ENCODE measurements at places on chromosomes 3 and 15.
A peak's percentile ranks its signal among the peaks of the same experiment; 100 is the strongest.

GRCh38 chr3:125375950-125376679 is 990 bp upstream of the ZNF148 start:
- no peak for DNase-seq

DNA sequence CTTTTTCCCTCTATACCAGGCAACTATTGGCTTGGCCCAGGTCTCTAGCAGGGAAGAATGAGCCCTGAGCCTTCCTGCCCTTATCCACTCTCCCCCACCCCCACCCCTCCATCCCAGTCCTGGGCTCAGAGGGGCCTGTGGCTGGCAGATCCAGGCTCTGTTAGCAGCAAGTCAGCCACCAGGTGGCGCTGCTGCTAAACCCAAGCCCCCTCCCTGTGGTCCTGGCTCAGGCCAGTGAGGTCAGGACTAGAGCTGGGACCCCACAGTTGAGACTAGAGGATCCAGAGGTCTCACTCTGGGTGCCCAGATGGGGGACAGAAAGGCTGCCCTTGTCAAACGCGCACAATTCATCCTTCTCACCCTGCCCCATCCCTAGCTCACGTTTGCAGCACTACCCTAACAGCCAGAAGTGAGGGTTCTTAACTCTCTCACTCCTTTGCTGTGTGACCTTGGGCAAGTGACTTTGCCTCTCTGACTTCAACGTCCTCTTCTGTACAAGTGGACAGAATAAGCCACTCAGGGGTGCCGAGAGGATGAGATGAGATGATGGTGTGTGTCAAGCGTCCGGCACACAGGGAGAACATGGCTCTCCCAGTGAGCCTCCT is 46.8 kb upstream of the SLC6A1 start:
- DNase-seq: peak; percentile 31

DNA sequence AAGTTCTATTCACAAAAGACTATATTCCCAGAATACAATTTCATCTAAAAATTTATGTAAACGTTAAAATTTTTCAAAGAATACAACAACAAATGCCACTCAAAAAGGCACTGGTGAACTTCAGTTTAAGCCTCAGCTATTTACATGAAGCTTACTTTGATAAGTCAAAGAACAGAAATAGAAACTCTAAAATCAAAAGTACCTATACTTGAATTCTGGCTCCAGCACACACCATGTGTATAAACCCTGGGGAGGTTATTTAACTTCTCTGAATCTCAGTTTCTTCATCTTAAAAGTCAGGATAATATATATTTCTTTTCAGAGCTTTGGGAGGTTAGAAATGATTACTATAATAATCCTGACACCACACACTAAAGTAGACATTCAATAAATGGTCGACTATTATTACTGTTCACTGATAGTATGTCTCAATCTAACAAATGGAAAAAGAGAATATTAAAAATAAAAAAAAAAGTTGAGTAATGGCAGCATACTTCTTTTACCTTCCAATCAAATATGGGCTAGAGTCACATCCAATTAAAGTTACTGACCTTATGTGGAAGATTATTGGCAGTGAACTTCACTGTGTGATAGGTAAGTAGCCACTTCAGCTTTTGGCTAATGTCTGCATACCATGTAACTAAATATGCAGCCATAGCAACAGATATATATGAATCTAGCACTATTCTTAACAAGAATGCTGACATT is 248.4 kb downstream of the ISL2 start:
- no peak for DNase-seq

DNA sequence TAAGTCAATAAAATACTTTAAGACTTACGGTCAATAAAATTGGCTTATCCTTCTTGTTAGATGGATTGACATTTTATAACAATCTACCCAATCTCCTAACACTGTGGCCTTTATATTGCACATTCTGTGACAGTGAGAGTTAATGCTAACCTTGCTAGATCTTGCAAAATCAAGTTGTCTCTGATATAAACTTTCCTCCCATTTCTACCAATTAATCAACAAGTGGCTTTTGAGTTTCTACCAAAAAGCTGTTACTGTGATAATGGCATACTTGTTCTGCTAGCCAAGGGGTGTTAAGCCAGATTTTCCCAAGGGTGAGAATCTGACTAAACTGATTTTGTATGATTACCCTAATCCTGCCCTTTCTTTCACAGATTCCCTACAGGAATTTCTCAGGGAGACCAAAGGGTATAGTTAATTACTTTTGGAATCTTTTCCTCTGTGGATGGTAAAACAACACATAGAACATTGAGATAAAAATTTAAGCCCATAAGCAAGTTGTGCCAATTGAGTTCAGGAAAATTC is 174.1 kb upstream of the SUCLG2 start:
- DNase-seq: no peak

DNA sequence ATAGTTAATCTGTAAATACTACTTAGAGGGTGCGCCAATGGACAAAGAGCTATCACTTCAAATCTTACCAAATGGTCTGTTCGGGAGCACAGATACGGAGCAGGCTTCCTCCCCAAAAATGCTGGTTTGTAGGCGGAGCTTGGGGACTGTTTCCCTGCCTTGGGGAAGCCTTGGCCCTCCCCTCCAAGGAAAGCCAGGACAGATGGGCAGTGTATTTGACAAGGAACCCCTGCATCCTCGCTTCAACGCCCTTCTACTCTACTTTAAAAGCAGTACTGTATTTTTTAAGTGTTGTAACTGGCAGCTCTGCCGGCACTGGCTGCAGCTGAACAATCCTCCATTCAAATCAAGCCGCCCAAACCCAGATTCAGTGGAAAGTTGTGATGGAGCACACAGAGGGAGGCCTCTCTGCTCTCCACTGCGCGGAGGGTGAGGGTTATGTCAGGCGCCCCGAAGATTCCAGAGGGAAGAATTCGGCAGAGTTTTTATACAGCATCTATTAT is 83.1 kb upstream of the FNDC3B start:
- DNase-seq: no peak

- no peak for DNase-seq
Measured at GRCh38 chr15:23384371-23384770, 29.8 kb downstream of the GOLGA8S start.

DNA sequence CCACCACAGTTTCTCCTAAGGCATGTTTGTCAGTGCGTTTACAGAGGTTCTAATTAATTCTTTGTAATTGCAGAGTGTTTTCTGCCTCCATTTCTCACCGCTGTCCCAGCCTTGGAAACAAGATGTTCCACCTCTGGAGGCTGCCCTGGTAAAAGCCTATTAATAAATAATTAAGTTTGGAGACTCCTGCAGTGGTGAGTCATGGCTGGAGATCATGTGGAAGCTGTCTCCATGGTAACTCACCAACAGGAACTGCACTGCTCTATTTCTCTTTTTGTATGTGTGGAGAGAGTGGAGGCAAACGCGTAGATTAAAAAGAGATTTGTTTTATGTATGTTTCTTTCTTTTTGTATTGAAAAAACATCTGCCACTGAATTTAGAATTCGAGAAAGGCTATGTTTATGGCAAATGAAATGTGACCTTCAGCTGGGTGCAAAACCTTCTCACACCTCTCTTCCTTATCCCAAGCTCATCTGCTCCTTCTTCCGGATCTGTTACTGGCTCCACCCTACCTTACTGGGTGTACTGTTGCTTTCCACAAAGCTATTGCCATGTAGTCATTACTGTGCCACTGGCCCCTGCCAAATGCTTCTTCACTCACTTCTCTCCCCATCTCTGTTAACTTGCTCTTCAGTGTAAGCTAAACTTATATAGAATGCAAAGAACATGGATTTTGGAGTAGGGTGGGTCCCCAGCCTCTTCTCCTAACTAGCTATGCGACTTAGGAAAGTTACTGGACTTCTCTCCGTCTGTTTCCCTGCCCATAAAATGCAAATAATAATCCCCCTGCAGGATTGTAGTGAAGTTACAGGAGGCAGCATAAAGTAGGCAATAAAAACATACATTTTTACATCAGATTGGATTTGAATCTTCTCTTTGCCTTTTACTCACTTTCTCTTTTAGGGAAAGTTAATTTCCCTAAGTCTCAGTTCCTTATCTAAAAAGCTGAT is 778.5 kb downstream of the NTRK3 start:
- DNase-seq: no peak

- no peak for DNase-seq
Measured at GRCh38 chr3:159788291-159788690, 200.3 kb upstream of the IL12A start.

DNA sequence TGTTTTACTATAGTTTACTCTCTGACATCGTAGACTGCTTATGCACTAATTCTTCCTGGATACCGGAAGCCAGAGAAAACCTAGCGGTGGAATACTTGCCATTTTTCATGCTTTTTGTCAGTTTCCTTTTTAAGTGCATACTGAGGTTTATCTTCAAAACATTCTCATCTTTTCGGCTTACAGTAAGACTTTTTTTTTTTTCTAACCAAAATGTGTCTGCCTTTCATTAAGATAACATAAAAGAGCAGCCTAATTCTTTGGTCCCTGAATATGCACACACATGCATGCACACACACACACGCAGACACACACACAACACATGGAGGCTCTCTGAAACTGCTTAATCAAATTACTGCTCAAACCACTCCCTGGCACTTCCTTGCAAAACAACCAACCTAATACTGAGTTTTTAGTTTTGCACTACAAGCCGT is 1.3 kb downstream of the ZNF445 start:
- peak; percentile 53 for DNase-seq

GRCh38 chr3:43405888-43406642 is 119.7 kb downstream of the SNRK start:
- no peak for DNase-seq

DNA sequence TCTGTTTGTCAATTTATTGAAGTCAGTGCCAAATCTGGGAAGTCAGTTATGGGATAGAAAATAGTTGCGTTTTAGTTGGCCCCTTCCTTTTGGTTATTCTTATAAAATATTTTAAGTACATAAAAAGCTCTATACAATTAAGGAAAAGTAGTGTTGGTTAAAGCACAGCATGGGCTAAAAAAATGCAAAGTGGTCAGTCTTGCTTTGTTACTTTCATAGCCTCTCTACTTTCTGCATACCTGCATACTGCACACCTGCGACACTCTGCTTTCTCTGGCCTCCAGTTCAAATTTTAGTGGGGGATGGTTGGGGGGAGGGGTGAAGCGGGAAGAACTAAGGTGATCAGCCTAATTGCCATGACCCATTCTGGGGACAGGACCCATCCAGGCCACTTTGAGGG is 21.8 kb upstream of the SHC4 start:
- no peak for DNase-seq

DNA sequence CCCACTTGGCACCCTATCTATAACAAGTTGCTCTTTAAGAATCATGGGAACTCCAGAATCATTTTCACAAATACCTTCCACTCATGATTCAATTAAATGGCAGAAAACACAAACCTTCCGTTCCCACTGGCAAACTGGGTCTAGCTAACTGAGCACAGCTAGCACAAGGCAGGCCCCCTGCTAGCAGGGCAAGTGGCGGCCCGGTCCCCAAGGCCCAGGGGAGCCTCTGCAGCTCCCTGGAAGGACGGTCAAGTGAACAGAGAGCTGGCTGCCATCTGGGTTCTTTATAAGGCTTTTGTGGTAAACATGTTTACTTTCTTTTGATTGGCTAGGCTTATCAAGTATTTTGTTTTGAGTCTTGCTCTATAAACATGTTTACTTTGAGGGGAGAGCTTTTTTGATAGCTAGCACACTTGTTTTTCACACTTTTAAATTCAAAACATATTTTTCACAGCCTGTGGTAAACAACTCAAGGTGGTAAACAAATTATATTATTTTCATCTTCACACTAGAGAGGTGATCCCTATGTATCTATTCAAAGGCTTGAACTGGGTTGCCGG is 81.4 kb downstream of the FOXP1 start:
- DNase-seq: no peak

DNA sequence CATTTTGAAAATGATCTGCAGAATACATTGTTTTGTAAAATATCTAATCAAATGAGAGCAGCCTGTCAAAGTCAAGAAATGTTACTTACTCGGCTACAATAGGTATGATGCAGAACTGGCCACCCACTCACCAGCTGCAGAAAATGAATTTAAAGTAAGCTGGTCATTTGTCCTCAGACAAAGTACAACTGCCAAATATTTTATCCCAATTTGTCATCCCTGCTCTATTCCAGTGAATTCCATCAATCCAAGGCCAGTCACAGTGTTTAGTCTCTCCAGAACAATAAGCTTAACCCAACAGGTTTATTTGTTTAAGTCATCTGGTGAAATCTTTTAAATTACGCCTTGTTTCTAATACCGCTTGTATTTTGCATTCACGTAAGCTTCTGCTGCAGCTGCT is 46.6 kb upstream of the TCF12 start:
- DNase-seq: no peak

DNA sequence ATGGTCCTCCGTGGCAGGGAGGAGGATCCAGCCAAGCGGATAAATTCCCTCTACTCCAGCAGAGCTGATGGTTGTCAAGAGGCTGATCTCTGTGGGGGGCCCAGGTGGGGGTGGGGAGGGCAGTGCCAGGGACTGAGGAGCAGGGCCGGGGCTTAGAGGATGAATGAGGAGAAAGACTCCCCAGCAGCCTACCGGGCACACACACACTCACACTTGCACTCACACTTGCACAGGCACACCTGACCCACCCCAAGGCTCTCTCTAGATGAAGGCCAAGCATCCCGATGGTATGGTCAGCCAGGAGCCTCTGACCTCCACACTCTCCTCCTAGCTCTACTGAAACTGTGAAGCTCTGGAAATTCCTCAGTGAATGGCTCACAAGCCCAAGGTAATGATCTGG is 131.3 kb upstream of the PRR20G start:
- DNase-seq: no peak

GRCh38 chr3:176814285-176814684 is 383.0 kb downstream of the TBL1XR1 start:
- peak; percentile 35 for DNase-seq

DNA sequence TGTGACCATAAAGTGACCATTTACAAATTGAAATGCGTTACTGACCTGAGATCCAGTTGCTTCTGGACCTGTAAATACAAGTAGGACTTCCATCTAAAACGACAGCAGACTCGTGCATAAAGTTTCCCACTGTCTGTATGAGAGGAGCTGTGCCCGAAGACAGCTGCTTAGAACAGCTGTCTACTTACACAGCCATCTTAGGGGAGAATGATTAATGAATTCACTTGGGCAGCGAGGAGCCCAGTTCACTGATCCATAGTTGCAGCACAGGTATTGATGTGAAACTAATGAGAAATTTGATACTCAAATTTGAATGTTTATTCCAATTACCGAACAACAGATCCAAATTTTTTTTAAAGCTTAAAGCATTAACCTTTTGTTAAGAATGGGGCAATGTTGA is 748.1 kb downstream of the NR2F2 start:
- no peak for DNase-seq

- DNase-seq: no peak
Measured at GRCh38 chr3:110969229-110970211, 102.1 kb upstream of the NECTIN3 start.

GRCh38 chr3:8794247-8794646 is 24.8 kb upstream of the OXTR start:
- DNase-seq: no peak

Data from Kasumi-1 (cell line).